Activated CD4-positive, alpha-beta T cell treated with anti-CD3 and anti-CD28 coated beads, Interleukin-2, Interleukin-4, amounts not matched to agents 100 ng/mL and 50 ng/mL, durations not matched to agents 16 hours and 8 hours (primary cell): ENCODE measurements at places on chromosomes 11 and 22.

- no peak for DNase-seq
Measured at GRCh38 chr11:67615728-67616430, 9.1 kb downstream of the NDUFV1 start.

- DNase-seq = no peak
Measured at GRCh38 chr11:70497536-70498075, 99.3 kb downstream of the CTTN start.

- DNase-seq = no peak
Measured at GRCh38 chr11:19027829-19028595, 32.5 kb downstream of the MRGPRX2 start.

- DNase-seq = no peak
Measured at GRCh38 chr22:29266564-29267461, 968 bp downstream of the RHBDD3 start.

DNA sequence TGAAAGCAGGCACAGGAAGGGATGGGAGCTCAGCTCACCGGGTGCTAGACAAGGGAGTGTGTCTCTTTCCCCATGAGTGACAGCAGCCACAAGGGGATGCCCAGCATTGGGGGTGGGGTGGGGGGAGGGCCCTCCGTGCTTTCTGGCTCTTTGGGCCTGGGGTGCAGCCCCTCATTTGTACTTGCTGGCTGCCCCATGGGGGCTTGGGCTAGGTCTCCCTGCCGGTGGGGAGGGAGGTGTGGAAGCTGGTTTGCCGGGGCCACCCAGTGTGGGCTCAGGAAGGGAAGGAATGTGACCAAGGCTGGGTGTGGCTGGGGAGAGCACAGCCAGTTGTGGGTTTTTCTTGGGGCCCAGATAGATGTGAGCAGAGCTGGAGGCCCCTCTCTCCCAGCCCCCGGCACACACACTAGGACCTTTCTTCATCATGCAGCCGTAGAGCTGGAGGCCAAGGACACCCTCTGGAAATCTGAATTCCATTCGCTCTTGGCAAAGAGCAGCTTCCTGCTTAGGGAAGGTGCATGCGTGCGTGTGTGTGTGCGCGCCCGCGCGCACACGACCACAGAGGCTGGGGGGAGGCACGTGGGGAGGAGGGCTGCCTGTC, 25.8 kb downstream of the KCNQ1OT1 start:
- DNase-seq = no peak

DNA sequence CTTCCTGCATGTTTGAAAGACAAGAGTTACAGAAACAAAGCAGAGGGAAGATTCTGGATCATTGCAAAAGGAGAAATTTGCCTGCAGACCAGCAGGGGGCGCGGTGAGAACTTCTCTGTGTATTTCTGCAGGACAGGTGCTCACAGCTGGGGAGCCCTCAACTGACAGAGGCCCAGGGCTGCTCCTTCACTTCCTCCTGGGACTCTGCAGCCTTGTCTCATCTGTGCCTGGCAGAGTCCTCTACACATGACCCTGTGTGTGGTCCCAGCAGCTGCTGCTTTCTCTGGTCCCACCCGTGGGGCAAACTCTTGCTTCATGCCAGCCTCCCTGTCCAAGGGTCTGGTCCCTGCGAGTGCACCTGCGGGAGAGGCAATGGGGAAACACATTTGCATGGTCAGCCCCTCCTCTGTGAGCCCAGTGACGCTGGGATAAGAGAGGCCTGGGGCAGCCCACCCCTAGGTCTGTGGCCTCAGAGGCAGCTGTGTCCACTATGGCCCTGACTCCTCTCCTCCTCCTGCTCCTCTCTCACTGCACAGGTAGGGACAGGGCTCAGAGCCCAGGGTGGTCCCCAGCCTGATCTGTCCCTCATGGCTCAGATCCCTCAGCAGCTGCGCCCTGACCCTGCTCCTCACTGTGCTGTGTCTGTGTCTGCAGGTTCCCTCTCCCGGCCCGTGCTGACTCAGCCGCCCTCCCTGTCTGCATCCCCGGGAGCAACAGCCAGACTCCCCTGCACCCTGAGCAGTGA, 43.2 kb upstream of the VPREB1 start:
- DNase-seq = no peak

- no peak for DNase-seq
Measured at GRCh38 chr11:26323837-26324236, 8.1 kb upstream of the ANO3 start.

DNA sequence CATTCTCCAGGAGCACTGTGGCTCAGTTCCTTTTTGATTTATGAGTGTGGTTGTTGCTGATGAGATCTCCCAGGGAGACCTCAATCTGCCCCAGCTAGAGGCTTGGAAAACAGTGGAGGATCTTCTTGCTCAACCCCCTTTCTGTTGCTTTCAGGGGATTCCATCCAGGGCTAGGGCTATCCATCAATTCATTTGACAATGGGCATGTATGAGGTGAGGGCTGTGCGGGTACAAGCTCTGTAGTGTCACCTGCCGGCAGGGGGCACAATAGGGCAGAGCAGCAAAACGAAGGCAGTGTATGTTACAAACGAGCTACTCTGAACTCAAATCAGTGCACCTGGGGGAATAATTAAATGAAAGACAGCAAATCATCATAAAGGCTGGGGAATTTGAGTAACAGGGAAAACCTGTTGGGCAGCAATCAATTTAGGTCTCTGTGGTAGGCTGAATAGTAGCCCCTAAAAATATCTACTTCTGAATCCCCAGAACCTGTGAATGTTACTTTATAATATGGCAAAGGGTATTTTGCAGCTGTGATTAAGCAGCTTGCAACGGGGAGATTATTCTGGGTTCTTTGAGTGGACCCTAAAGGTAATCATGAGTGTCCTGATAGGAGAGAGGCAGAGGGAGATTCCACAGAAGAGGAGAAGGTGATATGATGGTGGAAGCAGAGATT, 170.3 kb upstream of the ZBED5 start:
- peak; percentile 67 for DNase-seq

- DNase-seq = no peak
Measured at GRCh38 chr11:117921893-117922292, 7.3 kb downstream of the TMPRSS13 start.

GRCh38 chr11:92329646-92330045, 105.0 kb downstream of the FAT3 start:
- DNase-seq = no peak

DNA sequence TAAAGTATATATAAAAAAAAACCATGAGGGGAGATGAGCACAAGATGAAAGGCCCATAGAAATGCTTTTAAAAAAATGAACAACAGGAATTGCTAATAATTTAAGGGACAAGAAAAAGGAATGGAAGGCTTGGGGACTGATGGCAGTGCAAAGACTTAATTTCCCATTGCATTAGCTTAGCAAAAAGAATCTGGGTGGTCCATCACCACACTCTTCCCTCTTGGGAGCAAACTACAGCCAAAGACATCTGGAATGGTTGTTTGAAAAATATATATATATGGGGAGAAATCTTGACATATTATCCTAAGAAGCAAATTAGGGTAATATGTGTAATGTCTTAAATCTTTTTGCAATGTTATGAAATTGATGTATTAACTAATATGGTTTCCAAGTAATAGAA, 727.1 kb downstream of the METTL15 start:
- no peak for DNase-seq

DNA sequence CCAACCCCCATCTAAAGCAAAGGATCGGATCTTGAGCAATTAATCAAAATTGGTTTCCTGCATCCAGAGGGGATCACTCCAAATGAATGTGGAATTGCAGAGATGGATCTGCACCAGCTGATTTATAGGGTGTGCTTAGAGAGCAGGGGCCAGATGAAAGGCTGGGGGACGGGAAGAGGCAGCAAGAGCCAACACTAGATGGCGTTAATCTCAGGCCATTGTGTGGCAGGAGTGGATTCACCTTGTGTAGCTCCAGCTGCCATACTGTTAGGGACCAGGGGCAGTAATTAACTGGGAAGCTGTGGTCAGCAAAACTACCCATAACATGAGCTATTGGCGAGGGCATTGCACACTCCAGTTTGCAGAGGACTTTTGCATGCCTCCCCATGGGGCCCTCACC, 35.6 kb downstream of the SERPINH1 start:
- peak; percentile 22 for DNase-seq

DNA sequence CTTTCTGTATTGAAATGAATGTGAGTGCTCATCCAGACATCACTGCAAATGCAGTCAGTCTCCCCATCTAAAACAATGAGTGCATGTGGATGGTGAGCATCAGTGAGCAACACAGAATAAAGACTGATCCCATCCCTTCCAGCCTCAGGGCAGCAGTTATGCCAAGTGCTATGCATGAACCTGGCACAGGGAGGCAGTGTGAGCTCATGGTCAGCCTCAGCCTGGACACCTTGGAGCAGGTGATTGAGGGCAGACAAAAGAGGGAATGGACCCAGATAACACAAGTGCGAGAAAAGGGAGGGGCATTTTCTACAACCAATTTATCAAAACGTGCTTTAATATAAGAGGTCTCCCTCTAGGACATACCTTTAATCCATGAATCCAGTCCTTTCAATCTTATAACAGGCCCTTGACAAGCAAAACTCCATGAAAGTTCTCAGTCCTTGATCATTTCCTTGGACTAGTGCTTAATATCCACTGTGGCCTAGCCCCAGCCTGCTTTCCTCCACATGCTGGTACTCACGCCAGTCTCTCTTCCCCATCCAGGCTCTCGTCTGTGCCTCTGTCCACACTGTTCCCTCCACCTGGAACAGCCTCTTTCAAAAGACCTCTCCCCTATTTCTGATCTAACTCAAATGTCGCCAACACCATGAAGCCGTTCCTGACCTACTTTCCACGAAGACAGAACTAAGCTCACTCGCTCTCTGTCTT, 50.5 kb upstream of the LRRC55 start:
- DNase-seq = no peak

- no peak for DNase-seq
Measured at GRCh38 chr22:44600207-44600785, 101.7 kb upstream of the PRR5 start.

DNA sequence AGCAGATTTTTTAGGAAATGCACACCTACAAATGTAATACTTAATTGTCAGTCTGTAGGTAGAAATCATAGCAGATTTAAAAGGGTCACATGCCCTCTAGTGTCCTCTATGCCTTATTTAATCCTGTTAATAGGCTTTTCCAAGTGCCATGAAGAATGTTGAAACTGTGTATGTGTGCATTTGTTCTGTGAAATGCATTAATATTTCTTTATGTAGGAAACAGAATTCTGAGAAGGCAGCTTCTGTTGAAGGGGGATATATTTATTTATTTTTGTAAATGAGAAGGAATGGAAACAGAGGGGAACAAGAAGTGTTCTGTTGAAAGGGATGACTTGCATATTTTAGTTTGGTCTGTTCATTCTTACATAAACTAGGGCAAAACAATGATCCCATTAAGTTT, 51.0 kb downstream of the SVIP start:
- no peak for DNase-seq

DNA sequence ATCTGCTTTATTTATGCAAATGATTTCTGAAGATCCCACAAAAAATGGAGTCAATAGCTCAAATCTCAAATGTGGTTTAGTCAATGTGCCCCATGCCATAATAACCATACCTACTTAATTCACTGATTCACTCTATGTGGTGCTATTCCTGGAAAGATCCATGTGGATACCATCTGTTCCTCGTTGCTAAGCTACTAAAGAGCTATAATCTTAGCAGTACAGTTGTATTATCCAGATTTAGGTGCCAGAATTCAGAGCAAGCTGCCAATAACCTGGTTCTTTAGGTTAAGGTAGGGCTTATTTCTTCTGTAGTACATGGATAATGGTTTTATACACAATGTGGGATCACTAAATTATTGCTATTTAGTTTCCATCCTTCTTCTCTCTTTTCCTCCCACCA, 974.7 kb upstream of the CCDC90B start:
- DNase-seq = no peak

DNA sequence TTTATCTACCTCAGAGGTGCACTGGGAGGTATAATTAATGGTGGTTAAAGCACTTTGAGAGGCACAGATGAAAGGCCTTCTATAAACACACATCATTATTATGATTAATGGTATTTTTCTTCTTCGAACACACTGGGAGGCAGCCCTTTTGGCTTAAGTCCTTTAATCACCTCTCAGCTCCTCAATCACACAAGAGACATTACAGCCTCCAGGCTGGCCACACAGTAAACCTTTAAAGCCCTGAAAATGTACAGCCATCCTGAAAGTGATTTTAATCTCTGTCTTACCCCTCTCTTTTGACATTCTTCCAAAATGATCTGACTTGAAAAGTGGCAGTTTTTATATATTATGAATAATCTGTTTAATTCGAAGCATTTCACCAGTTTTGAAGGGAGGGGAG, 54.3 kb upstream of the VSTM5 start:
- DNase-seq = no peak

- DNase-seq = peak; percentile 4
Measured at GRCh38 chr11:16738947-16739815, 734 bp downstream of the C11orf58 start.

DNA sequence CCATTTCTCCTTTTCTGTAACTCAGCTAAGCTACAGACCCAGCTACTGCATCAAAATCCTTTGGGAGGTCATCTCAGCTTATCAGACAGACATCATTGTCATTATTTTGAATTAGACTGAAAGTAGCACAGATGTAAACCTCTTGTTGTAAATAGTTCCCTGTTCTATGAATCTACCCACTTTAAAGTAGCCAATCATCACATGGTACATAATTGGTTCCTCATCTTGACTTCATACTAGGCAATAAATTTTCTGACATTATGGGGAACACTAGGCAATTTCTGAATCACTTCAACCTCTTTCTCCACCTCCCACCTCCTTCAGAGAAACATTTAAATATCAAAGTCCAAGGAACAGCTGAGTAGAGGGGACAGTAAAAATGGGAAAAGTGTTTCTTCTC, 47.9 kb downstream of the MPPED2 start:
- no peak for DNase-seq

GRCh38 chr11:94794287-94795168, 26.4 kb downstream of the AMOTL1 start:
- DNase-seq = no peak

GRCh38 chr22:27296091-27296675, 505.4 kb downstream of the MN1 start:
- no peak for DNase-seq

DNA sequence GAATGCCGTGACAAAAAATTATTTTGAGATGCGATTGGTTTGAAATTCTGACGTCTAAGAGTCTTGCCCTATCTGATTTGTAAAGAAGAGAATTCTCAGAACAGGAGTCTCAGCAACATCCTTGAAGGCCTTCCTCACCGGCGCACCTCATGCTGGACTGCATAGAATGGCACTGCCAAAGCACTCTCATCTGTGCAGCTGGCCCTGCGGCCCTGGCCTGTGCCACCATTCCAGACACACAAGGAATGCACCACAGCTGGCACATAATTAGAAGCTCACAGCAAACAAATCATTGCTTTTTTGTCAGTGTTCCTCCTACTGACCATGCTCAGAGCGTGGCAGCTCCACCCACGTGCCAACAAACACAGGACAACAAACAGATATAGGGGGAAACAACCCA, 166.0 kb downstream of the KIRREL3 start:
- no peak for DNase-seq

DNA sequence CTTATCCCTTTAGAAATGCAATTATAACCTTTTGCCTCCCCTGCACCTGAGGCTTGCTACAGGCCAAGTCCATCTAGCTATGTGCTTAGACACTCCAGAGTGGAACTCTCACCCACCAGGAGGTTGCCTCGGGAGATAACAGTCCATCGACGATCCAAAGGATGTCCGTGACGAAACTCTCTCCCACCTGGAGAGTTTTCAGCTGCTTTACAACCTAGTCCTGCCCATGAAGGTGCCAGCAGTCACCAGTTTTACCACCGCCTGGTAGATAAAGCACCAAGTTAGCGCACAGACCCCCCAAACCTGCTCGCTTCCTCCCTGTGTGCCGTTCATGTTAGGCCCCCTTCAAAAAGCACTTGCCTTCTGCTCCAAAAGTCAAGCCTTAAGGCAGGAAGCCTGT, 53.1 kb upstream of the SHISAL1 start:
- no peak for DNase-seq
